NCI-H2107 (cell line): ENCODE measurements at places on chromosomes 13 and 19.

DNA sequence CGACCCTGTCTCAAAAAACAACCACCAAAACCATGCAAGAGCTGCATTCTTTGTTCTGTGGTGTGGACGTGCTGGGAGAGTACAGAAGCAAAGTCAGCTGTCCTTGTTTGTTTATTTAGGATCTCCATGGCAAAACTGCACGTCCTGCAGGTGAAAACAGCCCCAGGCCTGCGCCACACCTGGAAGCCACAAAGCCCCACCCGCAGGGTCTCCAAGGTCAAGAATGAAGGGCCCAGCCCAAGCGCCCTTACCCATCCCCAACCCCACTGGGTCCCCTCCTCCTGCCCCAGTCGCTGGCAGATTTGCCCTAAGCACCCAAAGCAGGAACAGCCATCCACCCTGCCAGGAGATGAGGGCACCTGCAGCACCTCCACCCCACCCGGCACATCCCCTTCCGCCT lies 10.5 kb downstream of the MBD3 start:
- DNase-seq: no peak

GRCh38 chr19:8681345-8682029 lies 17.1 kb downstream of the ACTL9 start:
- DNase-seq: no peak

DNA sequence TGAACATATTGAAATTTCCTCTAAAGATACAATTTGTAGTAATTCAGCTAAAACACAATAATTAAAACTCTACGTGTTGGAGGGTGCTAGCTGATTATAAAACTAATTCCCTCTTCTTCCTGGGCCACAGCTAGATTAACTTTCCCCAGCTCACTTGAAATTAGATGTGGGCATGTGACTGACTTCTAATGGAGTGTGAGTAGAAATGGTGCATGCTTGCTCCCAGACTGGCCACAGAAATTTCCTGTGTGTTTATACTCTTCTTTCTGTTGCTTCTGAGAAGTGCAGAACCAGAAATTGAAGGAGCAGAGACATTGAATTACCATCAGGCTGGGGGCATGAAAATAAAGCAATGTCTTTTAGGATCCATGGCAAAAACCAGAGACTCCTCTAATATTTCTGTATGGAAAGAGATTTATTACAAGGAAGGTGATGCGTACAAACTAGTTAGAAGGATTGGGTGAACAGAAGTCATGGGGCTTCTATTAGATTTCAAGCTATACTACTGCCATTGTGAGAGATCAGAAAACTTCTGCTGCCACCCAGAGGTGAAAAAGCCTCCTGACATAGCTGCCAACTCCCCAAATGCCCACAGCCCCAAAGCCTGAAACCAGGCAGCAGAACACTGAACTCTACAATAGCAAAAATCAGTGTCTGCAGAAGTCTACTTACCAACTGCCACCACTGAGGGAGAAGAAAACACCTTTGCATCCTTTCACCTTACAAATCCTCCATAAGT lies 379.2 kb upstream of the MIR17HG start:
- DNase-seq: no peak

DNA sequence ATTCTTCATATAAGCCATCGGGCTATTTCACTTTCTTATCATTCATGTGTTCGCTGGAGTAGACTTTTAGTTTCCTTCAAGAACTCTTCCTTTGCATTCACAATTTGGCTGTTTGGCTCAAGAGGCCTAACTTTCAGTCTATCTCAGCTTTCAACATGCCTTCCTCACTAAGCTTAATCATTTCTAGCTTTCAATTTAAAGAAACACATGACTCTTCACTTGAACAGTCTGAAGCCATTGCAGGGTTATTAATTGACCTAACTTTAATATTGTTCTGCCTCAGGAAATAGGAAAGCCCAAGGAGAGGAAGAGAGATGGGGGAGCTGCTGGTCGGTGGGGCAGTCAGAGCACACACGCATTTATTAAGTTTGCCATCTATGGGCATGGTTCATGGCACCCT lies 158.1 kb downstream of the SUCLA2 start:
- DNase-seq: no peak

GRCh38 chr13:24194447-24194846 lies 33.9 kb downstream of the SPATA13 start:
- DNase-seq: no peak

- no peak for DNase-seq
Measured at GRCh38 chr19:51185069-51185867, 39.6 kb upstream of the CD33 start.

DNA sequence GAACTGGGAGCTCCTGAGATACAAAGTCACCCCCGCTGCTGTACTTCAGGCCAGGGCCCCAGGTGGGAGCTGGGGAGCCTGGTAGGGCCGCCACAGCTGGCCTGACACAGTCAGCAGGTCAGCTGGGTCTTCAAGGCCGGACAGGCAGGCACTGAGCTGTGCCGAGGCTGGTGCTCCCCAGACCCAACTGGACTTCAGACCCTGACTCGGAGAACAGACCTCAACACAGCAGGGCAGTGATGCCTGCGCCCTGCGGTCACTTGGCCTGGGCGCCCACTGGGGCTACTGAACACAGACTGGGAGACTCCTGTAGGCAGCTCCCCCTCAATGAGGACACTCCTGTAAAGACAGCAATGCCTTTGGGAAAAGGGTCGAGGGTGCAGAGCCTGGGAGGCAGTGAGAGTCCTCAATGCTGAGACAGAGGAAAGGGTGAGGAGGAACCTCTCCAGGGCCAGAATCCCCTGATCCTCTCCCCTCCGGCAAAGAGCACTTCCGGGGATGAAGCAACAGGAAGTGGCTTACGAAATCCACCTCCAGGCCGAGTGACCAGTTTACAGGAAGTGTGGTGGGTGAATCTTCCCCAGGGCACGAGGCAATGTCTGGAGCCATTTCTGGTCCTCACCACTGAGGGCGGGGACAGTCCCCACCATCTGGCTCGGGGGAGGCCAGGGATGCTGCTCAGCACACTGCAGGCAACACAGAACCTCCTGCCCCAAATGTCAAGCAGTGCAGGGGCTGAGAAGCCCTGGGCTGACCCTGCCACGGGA lies 40.8 kb upstream of the ISYNA1 start:
- no peak for DNase-seq

DNA sequence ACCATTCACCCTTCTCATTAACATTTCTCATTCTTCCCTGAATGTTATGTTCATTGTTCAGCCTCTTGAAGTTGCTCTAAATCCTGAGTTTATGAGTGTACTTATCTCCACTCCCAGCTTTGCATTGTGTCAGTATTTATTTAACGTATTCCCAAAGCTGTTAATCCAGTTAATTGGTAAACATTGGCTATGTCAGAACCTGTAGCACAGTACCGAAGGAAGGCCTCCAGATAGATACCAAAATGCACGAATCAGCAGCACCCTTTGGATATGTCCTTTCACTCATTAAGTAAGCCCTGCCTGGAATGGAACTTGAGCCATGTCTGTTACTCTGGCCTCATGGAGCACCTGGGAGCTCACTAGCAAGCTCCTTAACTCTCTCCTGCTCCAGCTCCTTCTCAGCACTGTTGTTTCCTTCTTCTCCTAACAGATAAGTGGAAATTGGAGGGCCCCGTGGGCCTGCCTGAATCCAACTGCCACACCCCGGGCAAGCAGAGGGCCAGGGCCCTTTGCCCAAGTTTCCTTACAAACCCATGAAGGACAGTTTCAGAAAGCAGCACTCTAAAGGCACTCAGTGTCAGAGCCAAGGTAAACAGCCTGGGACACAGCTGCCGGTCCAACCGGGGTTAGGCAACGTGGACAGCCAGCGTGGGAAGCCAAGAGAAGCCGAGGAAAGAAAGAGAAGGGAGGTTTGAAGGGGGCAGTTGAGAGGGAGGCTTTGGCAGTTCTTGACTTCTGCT lies 155.0 kb upstream of the SERP2 start:
- DNase-seq: peak; percentile 66

DNA sequence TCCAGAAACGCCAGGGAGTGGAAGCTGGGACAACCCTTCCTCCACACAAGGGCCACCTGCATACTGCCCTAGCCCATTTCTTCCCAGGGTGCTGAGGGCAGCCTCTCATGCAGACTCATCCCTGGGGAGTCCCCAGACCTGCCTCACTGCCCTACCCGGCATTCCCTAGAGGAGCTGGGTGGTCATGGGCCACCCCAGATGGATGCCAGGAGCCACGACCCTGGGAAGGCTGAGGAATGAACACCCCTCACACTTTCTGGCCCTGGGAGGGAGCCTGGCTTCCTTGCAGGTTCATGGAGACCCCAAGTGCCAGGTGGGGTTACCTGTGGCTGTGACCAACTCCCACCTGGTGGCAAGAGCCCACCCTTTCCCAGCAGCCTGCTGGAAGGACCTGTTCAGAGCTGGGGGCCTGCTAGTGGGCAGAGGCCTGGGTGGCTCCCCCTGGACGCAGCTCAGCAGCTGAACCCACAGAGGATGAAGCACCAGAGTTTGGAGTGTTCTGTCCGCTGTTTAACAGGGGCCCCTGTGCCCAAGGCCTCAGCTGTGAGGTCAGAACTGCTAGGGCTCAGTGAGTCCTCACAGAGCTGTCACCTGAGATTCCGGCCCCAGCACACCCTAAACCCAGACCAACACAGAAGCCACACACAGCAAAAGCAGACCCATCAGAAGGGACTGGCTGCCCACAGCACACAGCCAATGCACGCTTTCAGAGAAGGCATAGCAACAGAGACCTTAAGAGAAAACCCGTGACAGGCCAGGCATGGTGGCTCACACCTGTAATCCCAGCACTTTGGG lies 6.6 kb downstream of the ACP4 start:
- DNase-seq: no peak

DNA sequence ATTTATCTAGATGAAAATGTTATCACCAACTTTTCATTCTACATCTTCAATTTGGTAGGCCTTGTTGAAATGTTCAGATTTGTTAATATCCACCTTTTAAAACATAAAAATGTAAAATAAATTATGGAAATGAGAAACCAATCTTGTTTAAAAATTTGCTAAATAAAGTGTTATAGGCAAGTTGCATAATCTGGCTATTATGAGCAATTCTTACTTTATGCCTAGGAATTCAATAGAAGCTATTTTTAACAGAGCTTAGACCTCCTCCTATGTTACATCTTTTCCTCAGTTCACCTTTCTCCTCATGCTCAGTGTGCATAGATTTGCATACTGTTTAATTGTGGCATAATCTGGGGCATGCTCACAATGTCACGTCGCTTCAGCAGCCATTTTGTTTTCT lies 87.9 kb upstream of the POSTN start:
- no peak for DNase-seq

GRCh38 chr13:113474179-113474578 lies 16.3 kb downstream of the DCUN1D2 start:
- no peak for DNase-seq

- DNase-seq: no peak
Measured at GRCh38 chr13:99994638-99995020, 13.0 kb downstream of the ZIC2 start.

GRCh38 chr13:111114362-111115060 lies 599 bp upstream of the ARHGEF7 start:
- no peak for DNase-seq

GRCh38 chr19:16112778-16113177 lies 1.1 kb downstream of the RAB8A start:
- no peak for DNase-seq

- no peak for DNase-seq
Measured at GRCh38 chr13:20174656-20175405, 14.0 kb upstream of the GJA3 start.

DNA sequence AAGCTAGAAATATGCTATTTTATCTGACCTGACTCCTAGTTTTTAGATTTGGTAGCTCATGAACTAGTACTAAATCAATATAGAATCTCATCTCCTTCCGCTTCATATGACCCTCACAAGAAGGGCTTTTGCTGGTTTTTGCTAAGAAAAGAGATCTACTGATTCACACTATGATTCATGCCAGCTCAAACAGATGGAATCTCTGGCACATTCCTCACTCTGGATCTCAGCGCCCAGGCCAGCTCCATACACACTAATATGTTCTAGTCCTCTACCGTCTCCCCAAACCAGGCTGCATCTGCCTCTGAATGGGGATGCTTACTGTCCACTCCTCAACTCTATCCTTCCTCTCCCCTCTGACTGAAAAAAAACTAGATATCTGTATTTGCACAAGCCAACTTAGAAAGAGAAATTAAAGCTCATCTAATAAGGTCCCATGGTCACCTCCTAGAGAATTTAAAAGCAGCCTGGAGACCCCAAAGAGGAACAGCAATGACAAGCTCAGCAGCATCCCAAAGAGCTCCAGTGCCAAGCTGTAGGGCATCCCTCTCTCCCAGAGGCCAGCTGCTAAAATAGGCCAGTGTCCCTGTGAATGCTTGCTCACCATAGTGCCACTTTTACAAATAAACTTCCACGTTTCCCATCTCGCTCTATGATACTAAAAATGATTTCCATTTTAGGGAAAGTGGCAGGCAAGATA lies 74.9 kb downstream of the LHFPL6 start:
- DNase-seq: no peak

DNA sequence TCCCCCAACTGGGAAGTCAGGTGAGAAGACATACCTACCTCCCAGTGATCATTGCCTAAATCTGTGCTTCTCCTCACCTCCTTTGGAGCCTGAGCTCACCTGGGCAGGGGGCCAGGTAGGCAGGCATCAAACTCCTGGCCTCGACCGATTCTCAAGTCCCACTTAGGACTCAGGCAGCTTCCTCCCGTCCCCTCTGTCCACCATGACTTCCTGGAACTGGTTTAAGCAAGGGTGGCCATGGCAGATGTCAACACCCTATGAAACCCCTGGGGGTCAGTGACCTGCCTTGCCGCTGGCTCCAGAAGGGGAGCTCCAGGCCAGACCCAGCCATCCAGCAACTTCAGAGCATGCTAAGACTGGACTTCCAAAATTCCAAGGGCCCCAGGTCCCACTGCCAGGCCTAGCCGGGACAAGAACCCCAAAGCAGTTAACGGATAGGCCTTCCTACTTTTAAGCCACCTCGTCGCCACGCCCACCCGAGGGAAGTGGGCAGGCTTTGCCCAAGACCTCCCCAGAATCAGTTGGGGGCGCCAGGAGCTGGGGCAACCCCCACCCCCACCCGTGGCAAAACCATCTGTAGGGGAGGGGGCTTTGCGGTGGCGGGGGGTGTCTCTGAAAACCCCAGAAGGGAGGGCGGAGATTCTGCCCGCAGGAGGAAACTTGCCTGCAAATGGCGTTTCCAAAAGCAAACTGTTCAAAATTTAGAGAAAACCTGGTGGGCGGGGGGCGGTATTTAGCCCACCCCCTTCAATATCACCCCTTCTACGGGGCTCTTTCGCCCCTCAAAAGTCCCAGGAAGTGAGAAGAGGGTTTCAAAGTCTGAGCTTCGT lies 657 bp downstream of the PLIN3 start:
- DNase-seq: no peak

DNA sequence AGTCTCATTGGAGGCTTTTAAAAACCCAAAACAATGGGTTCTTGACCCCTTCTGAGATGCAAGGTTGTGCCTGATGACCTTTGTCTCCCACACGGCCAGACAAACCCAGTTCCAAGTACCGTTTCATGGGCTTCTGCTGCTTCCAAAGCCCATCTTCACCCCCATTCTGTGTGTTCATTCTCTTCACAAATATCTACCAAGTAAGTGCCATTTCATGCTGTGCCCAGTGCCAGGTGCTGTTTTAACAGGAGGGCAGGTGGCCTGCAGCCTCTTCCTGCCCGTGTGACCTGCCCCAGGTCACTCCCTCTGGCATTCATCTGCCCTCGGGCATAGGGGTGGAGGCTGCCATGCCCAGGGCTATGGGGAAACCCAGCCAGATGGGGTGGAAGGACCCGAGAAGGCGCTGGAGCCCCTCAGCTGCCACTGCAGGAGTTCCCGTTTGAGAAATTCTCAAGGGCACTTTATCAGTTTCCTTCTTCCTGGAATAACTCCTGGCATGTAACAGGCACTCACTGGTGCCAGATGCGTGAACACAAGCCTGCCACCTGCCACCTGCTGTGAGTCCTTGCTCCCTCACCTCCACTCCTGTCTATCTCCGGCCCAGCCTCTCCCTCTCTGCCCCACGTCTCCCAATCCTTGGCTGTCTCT lies 12.5 kb downstream of the CAPN12 start:
- no peak for DNase-seq

GRCh38 chr19:39052846-39053245 lies 20.5 kb upstream of the FBXO27 start:
- DNase-seq: no peak
